ENCODE measurements at places on chromosomes 7 and 10.

- DNase-seq: no peak
Measured at GRCh38 chr10:3807211-3807927, 22.4 kb upstream of the KLF6 start.

DNA sequence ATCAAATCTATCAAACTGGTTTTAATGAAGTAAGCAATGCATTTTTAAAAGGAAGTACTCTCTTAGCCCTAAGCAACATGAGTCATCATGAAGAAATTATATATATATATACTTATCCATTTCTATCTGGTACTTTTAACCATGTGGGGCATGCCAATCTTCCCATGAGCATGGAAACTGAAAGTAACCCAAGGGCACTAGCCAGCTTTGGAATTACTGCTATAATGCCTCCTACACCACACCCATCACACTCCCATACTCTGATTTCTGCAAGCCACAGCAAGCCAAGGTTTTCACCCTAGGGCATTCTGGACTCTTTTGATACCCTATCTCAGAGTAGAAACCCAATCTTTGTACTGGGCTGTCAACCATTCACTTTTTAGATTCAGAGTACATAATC, 204.6 kb downstream of the IMMP2L start:
- DNase-seq: no peak

- DNase-seq: no peak
Measured at GRCh38 chr7:30463405-30464145, 15.0 kb downstream of the NOD1 start.

DNA sequence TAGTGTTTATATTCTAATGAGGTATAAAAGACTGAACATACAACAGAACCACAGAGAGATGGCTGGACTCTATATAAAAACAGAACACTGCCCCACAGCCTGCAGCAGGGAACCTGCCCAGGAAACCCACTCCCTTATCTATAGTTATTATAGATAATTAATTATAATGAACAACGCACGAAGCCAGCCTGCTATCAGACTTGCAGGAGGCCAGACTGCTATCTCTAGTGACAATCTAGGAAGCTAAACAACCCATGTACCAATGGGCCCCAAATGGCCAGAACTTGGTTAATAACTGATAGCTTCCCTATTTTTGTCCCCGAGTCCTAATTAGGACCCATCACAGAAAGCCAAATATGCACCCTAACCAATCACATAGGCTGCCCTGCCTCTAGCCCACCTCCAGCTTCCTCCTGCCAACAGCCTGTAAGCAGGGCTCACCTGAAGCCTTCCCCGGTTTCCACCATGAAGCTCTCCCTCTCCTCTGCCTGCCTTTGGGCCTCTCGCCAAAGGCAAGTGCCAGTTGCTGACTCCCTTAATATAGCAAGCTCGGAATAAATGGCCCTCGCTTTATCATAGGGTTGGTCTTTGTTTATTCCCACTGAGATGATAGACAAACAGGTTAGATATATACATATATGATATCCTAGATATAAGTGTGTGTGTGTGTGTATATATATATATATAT, 74.5 kb downstream of the SYPL1 start:
- DNase-seq: no peak

GRCh38 chr7:7228967-7229366, 46.6 kb downstream of the C1GALT1 start:
- no peak for DNase-seq

- DNase-seq: no peak
Measured at GRCh38 chr7:51187941-51188340, 128.7 kb downstream of the COBL start.

DNA sequence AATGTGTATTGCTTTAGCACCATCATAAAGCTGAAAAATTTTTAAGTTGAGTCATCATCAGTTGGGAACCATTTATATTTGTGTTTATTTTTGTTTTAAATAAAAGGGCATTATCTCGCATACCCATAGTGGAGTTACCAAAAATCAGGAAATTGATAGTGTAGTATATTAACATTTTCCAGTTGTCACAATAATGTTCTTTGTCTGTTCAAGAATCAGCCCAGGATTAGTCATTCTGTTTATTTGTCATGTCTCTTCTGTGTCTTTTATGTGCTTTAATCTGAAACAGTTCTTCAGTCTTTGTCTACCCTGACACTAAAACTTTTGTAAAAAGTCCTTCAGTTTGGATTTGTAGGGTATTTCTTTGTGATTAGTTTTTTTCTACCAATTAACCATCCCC, 827.8 kb upstream of the ZWINT start:
- DNase-seq: no peak

- no peak for DNase-seq
Measured at GRCh38 chr10:44567471-44567870, 182.6 kb upstream of the CXCL12 start.

DNA sequence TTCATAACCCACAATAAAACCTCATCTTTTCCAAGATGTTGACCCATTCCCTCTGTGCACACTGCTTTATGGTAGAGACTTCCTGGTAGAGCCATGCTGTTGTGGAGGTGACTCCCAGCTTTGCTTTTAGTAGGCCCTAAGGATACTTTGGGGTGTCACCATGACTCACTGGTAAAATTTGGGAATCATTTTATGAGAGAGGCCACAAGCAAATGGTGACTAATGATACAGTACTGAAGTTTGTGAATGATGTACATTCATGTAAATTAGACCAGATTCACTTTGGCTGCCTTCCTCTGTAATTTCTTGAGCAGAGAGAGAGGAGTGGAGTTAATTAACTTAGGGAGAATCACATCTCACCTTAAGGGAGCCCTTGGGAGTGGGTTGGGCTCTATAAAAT, 686.5 kb downstream of the LRMDA start:
- DNase-seq: no peak

- no peak for DNase-seq
Measured at GRCh38 chr10:110648692-110649346, 4.7 kb downstream of the RBM20 start.

- DNase-seq: no peak
Measured at GRCh38 chr7:66815951-66816350, 75.4 kb downstream of the RABGEF1 start.

DNA sequence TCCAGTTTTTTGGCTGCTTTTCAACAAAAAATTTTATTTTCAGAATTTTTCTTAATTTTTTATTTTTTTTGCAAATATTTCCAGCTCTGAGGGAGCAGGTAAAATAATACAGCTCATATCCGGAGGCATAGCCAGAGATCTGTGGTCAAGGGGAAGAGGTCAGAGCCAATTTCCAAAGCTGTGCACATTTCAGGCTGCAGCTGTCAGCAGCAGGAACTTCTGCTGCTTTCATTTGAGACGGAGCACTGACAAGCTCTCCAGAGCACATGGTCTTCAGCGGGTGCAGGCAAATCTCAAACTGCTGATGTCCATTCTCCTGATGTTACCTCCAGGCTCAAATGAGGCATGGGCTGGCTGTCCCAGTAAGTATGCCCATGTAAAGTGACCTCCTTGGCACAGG, 31.1 kb downstream of the SLC26A4 start:
- DNase-seq: no peak

GRCh38 chr10:72503241-72503640, 122.6 kb downstream of the MICU1 start:
- DNase-seq: no peak

DNA sequence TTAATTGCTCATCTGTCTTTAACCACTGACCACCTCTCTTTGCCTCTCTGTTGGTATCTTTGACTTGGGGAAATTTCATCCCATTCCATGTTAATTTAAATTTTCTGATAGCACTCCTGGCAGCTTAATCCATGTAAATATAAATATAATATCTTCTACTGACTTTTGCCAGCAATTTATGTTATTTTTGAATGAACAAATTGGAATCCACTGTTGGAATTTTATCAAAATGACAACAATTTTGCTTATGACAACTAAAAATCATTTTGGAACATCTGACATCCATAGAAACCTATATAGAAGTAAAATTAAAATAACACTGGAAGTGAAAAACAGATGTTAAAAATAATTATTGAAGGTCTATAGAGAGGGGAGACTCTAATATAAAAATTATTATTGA, 176.5 kb upstream of the AKR1E2 start:
- no peak for DNase-seq

DNA sequence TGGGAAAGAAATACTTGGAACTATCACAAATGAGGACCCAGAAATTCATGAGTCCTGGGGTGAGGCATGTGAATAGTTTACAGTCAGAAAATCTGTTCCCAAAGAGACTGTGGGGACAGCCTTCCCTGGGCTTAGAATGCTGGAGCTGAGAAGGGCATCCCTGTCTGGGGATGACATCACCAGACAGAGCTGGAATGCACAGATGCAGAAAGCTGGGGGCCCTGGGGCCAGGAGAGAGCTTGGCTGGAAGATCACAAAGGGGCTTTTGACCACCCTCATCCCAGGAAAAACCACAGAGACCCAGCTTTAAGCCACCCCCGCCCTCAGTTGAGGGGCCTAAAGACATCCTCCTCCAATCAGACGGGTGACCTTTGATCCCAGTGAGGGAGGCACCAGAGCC, 264.5 kb downstream of the PLXNA4 start:
- no peak for DNase-seq

- no peak for DNase-seq
Measured at GRCh38 chr10:58796242-58796641, 283.6 kb downstream of the BICC1 start.

DNA sequence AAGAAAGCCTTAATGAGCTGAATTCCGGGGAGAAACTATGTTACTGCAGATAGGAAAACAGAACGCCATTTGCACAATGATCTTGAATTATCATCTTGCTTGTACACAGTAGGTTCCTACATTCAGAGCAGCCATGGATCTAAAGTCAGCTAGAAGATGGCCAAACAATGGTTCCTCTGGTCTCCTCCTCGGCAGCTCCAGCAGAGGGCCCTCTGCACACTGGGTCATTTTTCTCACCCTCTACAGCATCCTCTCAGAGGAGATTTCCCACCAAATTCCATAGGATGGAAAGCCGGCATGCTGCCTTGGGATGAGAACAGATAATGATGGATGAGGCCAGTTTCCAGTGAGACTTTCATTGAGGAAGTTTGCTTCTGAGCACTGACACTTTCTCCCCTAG, 308.5 kb upstream of the NFE2L3 start:
- DNase-seq: no peak

GRCh38 chr7:107469929-107470328, at the start of gene GPR22:
TSS of gene GPR22 (plus strand) at chr7:107470057. CDS start at chr7:107474061, 4,004 bp downstream.
- no peak for DNase-seq

Data from NCI-H774 (cell line).